NCI-H1930 (cell line): ENCODE measurements at places on chromosomes 7 and 10.

- DNase-seq, result no peak
Measured at GRCh38 chr7:6419310-6419773, 28.4 kb downstream of the DAGLB start.

DNA sequence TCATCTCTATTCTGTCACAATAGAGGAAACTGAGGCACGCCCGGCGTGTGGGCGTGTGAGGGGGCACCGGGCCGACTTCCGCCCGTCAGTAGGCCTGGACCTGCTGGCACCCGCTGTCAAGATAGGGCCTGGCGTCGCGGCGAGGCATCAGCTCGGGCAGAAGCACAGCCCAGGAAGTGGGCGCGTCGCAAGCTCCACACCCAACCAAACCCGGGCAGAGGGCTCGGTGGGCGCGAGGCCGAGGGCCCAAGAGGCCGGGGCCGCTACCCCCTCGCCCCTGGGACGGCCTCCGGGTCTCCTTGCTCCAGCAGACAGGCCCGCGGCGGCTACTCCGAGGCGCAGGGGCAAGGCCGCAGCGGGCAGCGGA is 91.2 kb downstream of the SPAG6 start:
- no peak for DNase-seq

GRCh38 chr10:114332301-114333192 is 71.8 kb downstream of the AFAP1L2 start:
- no peak for DNase-seq

GRCh38 chr10:17729630-17730029 is 22.4 kb upstream of the TMEM236 start:
- no peak for DNase-seq

- no peak for DNase-seq
Measured at GRCh38 chr7:106551936-106552335, 109.0 kb downstream of the CCDC71L start.

GRCh38 chr7:51253157-51253556 is 63.5 kb downstream of the COBL start:
- DNase-seq, result no peak
